Astrocyte (in vitro differentiated cells and primary cell): ENCODE measurements at places on chromosomes 2 and 18. TPM values are rescaled to one million over a fixed set of nuclear protein-coding genes. Genes with fewer than 3 reads are reported as not detected.

- no peak for DNase-seq
These were observed 150.6 kb upstream of the EPC2 start for GRCh38 chr2:148493822-148494563.

GRCh38 chr2:44267796-44268648, 7.3 kb upstream of the SLC3A1 start:
- DNase-seq, result peak; percentile 79

- DNase-seq, result no peak
These were observed 88.9 kb downstream of the TTN start for GRCh38 chr2:178718283-178718682.

- DNase-seq, result no peak
These were observed 53.3 kb downstream of the CYBRD1 start for GRCh38 chr2:171575606-171576005.

DNA sequence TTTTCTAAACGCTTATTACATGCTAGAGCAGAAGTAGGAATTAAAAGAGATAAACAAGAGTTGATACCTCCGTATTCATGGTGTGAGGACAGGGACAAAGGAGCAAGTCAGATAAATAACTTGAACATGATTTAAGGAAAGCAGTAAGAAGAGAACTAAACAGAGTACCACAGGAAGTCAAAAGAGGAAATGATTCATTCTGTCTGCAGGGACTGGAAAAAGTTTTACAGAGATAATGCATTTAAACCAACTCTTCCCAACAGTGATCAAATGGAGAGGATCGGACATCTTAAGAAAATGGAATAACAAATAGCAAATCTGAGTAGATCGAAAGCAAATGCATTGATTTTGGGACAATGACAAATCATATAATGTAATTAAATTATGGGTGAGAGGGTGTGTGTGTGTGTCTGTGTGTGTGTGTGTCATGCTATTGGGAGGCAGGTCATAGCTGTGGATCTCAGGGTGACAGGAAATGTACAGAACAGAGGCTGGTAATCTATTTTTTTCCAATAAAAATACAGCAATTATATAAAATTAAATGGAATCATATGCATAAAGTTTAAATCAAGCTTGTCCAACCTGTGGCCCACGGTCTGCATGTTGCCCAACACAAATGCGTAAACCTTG, 113.4 kb downstream of the MC4R start:
- peak; percentile 38 for DNase-seq

GRCh38 chr2:190714958-190715357, 66.1 kb downstream of the NAB1 start:
- peak; percentile 89 for DNase-seq

DNA sequence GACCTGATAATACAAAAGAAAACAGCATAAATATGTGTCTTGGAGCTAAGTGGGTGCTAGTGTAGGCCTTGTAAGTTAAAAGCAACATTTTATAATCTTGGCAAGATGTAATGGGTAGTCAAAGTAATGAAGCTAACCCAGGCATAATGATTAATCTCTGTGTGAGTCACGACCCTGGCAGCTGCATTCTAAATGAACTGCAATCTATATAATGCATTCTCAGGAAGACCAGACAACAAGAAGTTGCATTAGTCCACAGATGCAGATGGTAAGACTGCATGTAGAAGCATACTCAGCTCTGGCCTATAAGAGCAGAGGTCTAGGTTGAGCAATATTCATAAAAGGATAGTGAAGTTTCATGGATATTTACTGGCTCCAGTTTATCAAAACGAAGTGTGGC, 85.6 kb upstream of the ETAA1 start:
- DNase-seq, result peak; percentile 91

- DNase-seq, result peak; percentile 12
These were observed 21.2 kb upstream of the NAB1 start for GRCh38 chr2:190627448-190628412.

DNA sequence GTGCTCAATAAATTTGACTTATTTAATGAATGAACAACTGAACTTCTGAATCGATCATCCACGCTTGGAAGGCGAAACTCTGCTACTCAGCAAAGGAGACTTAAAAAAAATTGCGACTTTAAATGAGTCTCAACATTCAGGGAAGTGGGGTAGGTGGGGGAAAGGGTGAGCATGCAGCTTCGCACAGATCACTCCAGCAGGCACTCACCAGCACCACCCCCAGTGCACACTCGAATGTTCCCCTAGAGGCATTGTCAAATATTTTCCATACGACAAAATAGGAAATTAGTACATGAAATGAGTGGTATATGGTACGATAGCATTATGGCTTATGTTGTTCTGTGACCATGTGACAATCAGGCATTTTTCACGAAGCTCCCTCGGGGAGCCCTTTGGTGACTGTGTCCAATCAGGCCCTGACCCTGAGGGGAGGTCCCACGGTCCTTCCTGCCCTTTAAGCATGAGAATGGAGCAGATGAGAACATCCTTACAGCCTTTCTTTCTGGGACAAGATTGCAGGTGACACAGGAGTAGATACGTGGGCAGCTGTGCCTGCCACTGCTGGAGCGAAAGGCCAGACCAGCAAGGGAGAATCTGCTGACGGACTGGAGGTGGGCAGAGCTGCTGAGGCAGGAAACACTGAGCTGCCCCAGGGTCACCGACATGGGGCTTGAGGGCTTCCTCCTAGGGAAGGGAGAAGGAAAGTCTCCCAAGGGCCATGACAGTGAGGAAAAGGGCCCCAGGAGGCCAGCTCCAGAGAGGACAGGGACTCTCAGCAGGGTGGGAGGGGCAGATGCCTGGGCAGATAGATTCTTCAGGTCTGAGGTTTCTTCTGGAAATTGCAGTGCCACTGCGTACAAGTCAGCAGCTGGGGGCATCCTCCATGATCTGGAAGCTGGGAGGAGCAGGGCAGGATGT, 101.3 kb upstream of the ID2 start:
- DNase-seq, result no peak

DNA sequence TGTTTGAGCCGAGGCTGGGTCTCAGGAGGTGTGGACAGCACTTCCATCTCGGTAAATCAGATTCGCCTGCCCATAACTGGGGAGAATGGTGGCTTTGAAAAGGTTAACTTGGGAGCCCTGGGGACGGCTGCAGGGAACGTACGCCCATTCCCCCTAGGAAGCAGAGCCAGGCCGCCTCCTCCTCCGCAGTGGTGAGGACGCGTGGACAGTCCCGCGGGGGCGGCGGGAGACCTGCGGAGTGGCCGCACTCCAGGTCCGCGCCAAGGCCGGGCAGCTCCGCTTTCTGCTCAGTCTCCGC, 845 bp upstream of the MYCN start:
- DNase-seq, result no peak

DNA sequence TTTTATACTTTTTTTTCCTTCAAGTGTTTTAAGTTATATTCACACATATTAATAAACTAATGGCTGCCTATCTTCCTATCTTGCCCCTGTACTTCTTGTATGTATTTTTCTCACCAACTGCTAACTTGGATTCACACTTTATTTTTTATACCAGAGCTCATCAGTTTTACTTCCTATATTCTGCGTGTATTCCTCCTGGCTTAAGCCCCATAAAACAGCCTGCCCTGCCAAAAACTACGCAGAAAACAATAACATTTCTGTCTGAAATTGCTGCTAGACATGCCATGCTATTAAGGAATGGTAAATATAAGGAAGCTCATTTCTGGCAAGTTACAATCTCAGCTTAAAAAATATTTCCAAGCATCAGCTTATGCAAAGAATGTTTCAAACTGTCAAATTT, 172.3 kb downstream of the UBE2E3 start:
- DNase-seq, result no peak

DNA sequence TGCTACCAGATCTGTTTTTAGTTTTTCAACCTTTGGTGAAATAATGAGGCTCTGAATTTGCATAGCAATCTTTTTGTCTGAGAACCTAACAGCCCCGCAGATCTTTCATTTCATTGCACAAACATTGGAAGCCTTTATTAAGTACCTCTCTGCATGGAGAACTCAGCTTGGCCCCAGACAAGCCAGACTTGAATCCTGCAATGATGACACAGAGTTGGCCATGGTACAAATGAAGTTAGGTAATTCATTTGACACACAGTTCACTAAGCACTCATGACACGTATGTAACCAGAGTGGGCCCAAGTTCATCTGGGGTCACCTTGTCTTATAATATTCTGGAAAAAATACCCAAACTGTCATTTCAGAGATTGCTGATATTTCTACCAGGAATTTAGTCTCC, 439.1 kb upstream of the ID2 start:
- DNase-seq, result peak; percentile 18

GRCh38 chr2:189217051-189217450, 37.5 kb upstream of the COL5A2 start:
- no peak for DNase-seq

DNA sequence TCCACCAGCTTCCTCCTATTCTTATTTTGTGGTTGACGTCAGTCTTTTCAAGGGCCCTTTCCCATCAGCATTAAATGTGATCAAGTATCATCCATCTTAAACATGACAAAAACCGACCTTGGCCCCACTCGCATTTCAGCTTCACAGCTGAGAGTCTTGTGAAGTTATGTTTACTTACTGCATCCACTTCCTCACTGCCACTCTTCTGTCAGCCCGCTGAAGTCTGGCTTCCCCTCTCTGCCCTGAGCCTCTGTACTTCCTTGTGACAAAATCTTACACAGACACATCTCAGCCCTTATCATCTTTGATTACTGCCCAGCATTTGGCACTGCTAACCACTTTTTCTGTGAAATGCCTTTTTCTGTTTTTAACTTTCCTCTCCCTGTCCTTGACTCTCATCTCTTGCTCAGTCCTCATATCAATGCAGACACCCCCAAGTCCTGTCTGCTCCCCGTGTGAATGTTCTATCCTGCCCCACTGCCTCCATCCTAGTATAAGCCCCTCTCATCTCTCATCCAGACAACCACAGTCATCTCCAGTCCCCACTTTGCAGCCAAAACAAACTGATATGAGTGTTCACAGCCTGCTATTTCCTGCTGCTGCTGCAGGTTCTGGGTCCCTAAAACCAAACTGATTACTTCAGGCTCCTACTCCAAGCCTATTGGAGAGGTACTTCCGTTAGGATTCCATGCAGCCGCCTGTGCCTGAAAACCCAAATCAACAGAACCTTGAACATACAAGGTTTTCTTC, 31.4 kb downstream of the FOSL2 start:
- DNase-seq, result peak; percentile 47

GRCh38 chr2:220835583-220835982, 736.5 kb downstream of the EPHA4 start:
- DNase-seq, result peak; percentile 42

- DNase-seq, result no peak
These were observed 44.6 kb downstream of the TOGARAM2 start for GRCh38 chr2:29025711-29026110.

GRCh38 chr2:127619203-127619590, 26.8 kb upstream of the GPR17 start:
- DNase-seq, result no peak

DNA sequence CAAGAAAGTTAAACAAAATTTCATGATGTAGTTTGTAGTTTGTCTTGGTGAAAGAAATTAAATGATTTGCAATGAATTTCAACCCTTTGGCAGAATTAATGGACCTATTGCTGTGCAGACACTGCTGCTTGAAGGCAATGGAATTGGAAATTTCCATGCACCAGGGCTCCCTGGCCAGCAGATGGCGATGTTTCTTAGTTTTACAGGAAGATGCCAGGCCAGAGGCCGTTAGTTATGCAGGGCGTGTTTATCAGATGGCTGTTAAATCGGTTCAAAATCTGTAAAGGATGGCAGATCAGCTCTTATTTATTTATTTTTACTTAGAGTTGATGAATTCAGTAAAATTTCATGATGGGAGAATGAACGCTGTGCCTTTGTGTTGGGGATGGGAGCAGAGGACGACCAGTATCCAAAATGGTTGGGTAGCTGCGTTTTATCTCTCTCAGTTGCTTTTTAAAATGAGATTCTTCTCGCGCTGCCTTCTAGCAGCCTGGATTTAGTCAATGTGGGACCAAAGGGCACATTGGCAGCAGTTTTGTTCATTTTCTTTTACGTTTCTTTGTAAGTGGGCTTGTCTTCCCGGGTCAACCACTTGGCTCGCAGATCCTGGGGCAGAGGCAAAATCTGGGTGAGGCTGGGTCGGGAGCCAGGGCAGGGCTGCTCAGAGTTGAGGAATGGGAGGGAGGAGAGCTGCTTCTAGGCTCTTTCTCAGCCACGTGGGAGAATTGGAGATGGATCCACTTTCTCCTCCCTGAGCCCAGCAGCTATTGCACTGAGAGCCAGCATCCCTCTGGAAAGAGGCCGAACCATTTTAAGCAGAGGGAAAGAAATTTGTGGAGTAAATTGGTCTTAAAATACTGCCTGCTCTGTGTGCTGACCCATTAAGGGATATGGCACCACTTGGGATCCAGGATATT, 344.0 kb downstream of the PIK3C3 start:
- DNase-seq, result peak; percentile 43

DNA sequence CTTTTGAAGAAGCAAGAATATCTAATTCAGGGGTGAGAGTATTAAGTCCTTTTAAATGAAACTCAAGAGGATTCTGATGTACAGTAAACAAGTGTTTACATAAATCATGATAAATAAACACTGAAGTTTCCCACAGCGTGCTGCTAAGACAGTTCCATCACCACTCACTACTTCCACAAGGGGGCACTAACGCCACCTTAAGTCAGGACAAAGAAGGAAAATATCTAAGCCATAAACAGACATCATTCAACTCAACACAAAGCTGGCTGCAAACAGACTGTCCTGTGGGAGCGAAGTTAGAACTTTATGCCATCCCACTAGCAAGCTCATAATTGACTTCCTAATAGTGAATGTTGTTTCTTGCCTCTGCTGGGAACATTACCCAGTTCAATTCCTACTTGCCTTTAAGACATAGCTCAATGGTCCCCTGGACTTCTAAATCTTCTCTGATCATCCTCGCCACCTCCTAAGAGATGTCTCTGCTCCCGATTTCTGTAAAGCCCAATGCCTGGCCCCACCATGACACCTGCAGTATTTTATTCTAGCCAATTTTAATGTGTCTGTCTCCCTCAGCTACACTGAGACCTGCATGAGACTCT, 36.5 kb downstream of the MRPL44 start:
- DNase-seq, result peak; percentile 52

DNA sequence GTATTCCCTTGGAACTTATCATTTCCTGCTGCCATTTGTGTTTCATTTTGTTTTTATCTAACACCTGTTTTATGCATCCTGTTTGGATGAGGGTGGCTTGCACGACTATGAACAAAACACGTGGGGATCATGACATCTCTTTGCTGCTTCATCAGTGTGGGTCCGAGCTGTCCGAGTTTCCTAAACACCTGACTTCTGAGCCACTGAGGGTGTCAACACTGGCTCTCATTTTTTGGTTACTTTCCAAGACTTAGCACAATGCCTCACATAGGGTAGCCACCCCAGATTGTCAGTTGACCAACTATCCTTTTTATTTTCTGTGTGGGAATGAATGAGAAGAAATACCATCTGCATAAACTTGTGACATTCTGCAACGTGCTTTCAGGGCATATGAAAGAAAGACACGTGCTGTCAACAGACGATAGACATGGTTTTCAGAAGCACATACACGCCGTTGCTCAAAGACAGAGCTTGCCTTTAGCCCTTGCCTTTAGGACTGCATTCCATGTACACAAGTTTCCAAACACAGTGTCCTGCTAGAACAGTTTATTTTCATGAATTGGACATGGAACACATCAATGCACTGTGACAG, 166.7 kb downstream of the MYT1L start:
- DNase-seq, result no peak

CRYGC gene
- not detected in 2 replicates for total RNA-seq

DOK6 gene
- total RNA-seq, result 2.9 and 3.1 TPM in 2 replicates

UGT1A3 gene
- total RNA-seq, result not detected in 2 replicates

SCG2 gene
- total RNA-seq, result 5.6 and 6.9 TPM in 2 replicates

MATN3 gene
- total RNA-seq, result 11.4 and 13.3 TPM in 2 replicates

THAP4 gene
- total RNA-seq, result 46.0 and 47.2 TPM in 2 replicates

IL18RAP gene
- total RNA-seq, result not detected in 2 replicates

RGPD3 gene
- 0.10 and 0.16 TPM in 2 replicates for total RNA-seq

RAB6D gene
- total RNA-seq, result 0.43 and 0.70 TPM in 2 replicates

HK2 gene
- 46.2 and 46.7 TPM in 2 replicates for total RNA-seq
